Naive thymus-derived CD4-positive, alpha-beta T cell (primary cell): ENCODE measurements at places on chromosomes 7 and 10. TPM values are rescaled to one million over a fixed set of nuclear protein-coding genes. Genes with fewer than 3 reads are reported as not detected.

FXYD4 gene
- not detected for total RNA-seq

ZNF398 gene
- 14.6 and 15.4 TPM in 2 replicates for total RNA-seq

- no peak for DNase-seq
These were observed 251.1 kb downstream of the IPMK start for GRCh38 chr10:58016614-58017013.

GRCh38 chr10:58322835-58323209 is 12.0 kb upstream of the UBE2D1 start:
- no peak for DNase-seq

OPN1SW gene
- total RNA-seq, result not detected

ZPBP gene
- not detected for total RNA-seq

GRCh38 chr7:44309271-44310091 is 15.9 kb downstream of the CAMK2B start:
- DNase-seq, result no peak

DNA sequence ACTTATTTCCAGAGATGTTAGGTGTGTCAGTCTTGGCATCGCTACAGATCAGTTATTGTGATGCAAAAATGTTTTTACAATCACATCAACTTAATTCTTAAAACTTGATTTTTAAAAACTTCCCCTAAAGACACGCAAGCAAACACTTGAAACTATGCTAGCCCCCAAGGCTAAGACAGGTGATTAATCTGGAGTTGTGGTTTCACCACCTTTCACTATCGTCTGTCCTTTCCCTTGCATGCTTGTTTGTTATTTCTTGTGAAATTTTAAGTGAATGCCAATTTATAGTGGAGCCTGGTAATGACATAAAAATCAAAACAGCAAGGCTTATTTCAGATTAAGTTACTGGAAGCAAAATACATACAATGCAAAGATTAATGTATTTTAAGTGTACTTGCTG is 70.4 kb downstream of the SLC35B4 start:
- no peak for DNase-seq
